ENCODE measurements at places on chromosomes 1 and 21.

- DNase-seq, result no peak
Measured at GRCh38 chr1:102851616-102852015, 256.7 kb downstream of the COL11A1 start.

- DNase-seq, result no peak
Measured at GRCh38 chr1:96075704-96076455, 645.7 kb upstream of the PTBP2 start.

GRCh38 chr1:180057883-180058396 lies 96.7 kb upstream of the QSOX1 start:
- DNase-seq, result no peak

DNA sequence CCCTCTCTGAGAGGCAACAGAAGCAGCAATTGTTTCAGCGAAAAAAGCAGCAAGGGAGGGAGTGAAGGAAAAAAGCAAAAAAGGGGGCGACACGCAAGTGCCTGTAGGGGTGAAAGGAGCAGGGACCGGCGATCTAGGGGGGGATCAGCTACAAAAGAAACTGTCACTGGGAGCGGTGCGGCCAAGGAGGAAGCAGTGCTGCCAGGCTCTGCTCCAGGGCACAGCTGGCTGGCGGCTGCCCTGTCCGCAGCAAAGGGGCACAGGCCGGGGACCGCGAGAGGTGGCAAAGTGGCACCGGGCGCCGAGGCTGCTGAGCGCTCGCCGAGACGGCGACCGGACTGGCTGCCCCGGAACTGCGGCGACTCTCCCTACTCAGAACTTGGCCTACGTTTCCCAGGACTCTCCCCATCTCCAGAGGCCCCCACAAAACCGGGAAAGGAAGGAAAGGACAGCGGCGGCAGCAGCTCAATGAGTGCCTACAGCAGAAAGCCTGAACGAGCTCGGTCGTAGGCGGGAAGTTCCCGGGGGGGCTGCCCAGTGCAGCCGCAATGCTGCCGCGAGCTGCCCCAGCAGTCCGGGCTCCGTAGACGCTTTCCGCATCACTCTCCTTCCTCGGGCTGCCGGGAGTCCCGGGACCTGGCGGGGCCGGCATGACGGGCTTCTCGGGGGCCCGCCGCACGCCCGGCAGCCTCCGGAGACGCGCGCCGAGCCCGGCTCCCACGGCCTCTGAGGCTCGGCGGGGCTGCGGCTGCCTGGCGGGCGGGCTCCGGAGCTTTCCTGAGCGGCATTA lies 1.0 kb upstream of the CDKN2C start:
- DNase-seq, result no peak

DNA sequence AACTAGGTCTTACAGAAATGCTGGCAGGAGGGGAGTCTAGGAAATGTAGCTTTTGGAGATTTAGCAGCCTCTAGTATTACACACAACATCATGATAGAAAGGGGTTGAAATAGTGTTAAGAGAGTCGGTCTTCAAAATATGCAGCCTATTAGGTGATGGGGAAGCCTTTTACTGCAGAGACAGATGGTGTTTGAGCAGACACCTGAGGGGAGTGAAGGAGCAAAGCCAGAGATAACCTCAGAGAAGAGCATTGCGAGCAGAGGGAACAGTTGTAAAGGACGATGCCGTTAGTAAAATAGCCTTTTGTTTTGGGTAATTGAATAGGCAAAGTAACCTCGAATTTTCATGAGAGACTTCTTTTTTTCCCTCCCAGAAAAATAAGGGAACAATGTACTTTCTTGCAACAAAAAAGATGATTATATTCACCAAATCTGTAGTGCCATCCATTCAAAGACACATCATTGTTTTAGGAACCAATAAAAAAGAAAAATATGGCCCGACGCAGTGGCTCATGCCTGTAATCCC lies 66.3 kb upstream of the KIF1B start:
- no peak for DNase-seq

- DNase-seq, result no peak
Measured at GRCh38 chr1:53681351-53681976, 57.5 kb downstream of the GLIS1 start.

DNA sequence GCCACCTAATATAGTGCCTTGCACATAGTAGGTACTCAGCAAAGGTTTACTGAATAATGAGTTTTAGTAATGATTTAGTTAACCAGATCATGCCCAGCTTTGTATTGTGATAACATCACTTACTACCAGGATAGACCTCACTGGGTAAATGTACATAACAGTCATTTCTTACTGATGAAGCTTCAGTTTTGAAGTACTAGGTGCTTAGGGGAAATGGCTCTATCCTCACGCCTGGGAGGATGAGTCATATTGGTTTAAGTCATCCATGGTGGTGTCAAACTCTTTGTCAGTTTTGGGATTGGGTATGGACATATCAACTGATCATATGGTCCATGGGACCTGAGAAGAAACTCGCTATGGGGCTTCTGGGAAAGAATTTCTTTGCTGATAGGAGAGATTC lies 90.6 kb upstream of the USP24 start:
- DNase-seq, result no peak

DNA sequence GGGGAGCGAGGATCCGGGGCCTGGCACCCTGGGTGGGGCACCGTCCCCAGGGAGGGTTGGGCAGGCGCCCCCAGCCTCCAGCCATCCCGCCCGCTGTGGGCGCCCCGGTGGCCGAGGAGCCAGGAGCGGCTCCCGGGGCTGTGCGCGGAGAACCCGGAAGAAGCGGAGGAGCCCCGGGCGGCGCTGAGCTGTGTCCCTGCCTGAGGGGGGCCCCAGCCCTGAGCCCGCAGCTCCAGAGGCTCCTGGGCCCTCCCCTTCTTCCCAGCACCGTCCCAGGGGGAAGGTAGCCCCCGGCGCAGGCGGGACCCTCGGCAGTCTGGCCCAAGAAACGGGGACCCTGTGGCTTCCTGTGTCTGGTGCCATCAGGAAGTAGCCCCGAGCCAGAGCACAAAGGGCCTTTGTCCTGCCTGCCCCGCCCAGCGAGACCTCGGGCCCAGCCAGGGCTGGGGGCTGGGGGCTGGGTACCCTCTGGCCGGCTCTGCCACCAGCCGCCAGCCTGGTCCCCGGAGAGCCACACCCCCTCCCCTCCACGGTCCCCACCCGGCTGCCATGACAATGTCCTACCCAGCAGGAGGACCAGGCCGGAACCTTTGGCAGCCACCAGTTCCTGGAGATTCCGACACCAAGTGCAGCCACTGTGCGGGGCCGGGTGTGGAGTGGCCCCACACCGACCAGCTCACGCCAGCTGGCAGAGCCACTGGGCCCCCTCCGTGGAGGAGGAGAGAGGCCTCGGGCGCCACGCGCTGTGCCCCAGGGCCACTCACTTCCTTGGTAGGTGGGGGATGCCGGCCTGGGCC lies 15.6 kb upstream of the TTLL10 start:
- DNase-seq, result no peak

- DNase-seq, result no peak
Measured at GRCh38 chr1:241985787-241986186, 13.1 kb downstream of the MAP1LC3C start.

- DNase-seq, result no peak
Measured at GRCh38 chr1:220768126-220768601, 18.5 kb upstream of the MTARC1 start.

GRCh38 chr1:39088658-39089057 lies 62.5 kb downstream of the NDUFS5 start:
- DNase-seq, result no peak

- no peak for DNase-seq
Measured at GRCh38 chr21:42155045-42155855, 63.7 kb upstream of the ABCG1 start.

GRCh38 chr1:234683127-234683860 lies 73.3 kb upstream of the IRF2BP2 start:
- DNase-seq, result no peak

DNA sequence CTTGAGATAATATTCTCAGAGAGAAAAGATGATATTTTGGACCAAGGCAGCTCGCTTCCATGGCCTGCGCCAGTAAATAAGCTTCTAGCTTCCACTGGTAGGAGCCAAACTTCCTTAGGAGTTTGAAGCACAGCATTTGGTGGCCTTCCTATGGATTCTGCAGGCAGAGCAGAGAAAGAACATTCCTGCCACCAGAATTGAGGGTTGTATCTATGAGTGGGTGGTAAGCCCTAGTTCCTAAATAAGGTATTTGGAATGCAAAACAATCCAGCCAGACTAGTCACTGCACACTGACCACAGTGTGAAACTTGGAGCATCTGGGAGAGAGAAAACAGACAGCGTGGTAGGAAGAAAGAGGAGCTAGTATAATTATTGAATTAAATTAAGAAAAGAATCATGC lies 54.1 kb upstream of the BCAR3 start:
- DNase-seq, result no peak

- no peak for DNase-seq
Measured at GRCh38 chr1:86705665-86705985, 1.2 kb downstream of the SH3GLB1 start.

GRCh38 chr1:183473217-183473536 lies 878 bp downstream of the SMG7 start:
- DNase-seq, result no peak

GRCh38 chr1:27689423-27690173 lies 17.6 kb upstream of the IFI6 start:
- DNase-seq, result no peak

- no peak for DNase-seq
Measured at GRCh38 chr1:166283190-166283589, 116.4 kb upstream of the FAM78B start.

- no peak for DNase-seq
Measured at GRCh38 chr1:25744140-25744581, 55.8 kb upstream of the SELENON start.

GRCh38 chr21:45286671-45287437 lies 841 bp downstream of the POFUT2 start:
- DNase-seq, result no peak

- DNase-seq, result no peak
Measured at GRCh38 chr1:231706934-231707333, 80.3 kb downstream of the DISC1 start.

GRCh38 chr1:237792149-237792548 lies 98.6 kb downstream of the ZP4 start:
- no peak for DNase-seq

DNA sequence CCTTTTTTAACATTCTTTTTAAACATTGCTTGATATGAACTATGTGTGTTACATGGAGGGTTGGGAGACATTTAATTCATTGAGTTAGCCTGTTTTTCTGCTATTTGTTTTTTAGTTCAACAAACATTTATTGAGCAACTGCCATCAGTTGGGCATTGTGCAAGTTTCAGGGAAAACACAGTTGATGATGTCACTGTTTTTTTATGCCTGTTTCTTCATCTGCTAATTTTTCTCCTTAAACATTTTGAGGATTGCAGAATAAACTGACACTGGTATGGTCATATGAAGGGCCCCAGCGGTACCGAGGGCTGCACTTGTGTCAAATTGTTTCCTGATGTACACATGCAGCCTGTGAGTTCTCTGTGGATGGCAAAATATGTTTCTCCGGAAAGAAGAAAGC lies 253.0 kb downstream of the FGGY start:
- DNase-seq, result no peak

DNA sequence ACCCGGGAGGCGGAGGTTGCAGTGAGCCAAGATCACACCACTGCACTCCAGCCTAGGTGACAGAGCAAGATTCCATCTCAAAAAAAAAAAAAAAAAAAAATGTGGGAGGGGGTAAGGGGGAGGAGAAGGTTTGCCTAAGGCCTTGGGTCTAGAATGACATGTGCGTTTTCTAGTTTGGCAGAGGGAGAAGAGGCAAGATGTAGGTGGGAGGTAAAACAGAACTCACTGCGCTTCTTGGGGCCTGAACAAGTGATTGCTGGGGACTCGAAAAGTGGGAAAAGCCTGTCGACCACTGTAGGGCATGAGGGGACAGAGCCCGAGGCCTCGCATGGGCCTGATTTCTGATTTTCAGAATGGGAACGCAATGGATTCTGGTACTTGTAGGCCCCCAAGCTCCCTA lies 19.9 kb downstream of the RUNX3 start:
- no peak for DNase-seq

DNA sequence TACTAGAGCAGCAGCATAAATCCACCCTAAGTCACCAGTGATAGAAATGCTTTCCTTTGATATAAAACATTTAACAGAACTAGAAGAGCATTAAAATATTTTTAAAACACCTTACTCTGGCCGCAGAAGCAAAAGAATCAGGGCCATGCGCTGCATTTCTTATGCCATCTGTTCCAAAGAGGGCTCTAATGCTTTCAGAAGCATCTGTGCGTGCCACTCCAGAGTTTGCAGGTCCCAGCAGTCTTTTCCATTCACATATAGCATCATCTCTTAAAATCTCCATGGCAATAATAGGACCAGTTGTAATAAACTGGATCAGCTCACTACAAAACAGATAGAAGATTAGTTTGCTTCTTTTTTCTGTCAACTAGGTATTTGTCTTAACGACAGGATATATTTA lies 69.2 kb downstream of the NME7 start:
- DNase-seq, result no peak

- DNase-seq, result no peak
Measured at GRCh38 chr1:37038227-37039093, 4.1 kb upstream of the GRIK3 start.

DNA sequence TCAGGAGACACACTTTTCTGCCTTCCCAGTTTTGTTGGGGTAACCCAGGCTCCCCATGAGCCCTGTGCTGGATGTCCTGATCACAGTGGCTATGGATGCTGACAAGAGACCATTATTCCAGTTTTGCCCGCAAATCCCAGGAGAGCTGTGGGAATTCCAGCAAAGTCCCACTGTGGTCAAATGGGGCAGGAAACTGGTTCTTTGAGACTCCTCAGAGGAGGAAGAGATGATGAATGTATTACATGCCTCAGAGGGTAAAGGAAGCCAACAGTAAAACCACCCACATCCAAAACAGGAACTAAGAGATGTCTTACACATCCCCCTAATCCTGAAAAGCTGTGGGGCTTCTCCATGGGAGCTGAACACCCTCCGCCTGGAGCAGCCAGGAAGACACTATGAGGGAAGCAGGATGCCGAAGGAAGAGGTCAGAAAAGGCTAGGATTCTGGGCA lies 12.8 kb upstream of the MPZL1 start:
- DNase-seq, result no peak

DNA sequence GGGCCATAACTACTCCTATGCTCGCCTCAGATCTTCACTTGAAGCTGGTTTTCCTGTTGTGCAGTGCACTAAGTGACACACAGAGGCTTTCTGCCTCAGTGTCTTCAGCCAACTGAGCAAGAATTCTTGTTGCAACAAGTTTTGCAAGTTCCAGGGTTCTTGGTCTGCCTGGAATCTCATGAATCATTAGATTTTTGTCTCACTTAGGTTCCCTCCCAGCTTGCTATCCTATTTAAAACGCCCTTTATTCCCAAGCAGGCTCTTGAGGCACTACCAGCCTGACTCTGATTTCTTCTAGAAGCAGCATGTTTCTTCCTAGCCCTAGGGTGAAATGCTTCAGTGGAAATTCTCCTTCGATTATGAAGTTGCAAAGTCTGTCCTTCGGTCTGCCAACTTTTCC lies 158.8 kb downstream of the C1orf21 start:
- no peak for DNase-seq

DNA sequence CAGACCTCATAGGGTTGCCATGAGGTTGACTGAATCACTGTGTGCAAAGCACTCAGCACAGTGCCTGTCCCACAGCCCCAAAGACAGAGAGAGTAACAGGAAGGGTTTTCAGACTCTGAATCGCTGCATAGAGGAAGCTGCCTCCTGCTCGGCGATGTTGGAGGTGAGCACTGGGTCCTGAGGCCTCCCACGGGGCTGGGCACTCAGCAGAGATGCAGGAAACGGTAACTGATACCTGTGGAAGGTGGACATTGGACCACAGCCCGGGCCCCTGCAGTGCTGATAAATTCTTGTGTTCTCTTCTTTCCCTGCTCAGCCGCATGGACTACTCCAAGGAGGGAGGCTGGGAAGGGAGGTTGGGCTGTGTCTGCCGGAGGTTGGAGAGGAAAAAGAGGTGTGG lies 389.7 kb downstream of the PTPRU start:
- no peak for DNase-seq

GRCh38 chr1:45979074-45979777 lies 153.2 kb downstream of the PIK3R3 start:
- no peak for DNase-seq

GRCh38 chr1:226938903-226939437 lies 1.1 kb upstream of the COQ8A start:
- no peak for DNase-seq
